ENCODE measurements at places on chromosomes 16 and 17. TPM values are rescaled to one million over a fixed set of nuclear protein-coding genes. Genes with fewer than 3 reads are reported as not detected.

Gene PDE6G
- polyA plus RNA-seq = 0.36 TPM

Gene GCGR
- polyA plus RNA-seq = not detected

Gene TOX3
- polyA plus RNA-seq = not detected

Gene NPIPB13
- polyA plus RNA-seq = 0.92 TPM

Gene CD300LG
- polyA plus RNA-seq = not detected

Gene DNAI2
- polyA plus RNA-seq = not detected

GRCh38 chr16:31072540-31073141 lies 1.4 kb downstream of the ZNF668 start:
- no peak for DNase-seq

- no peak for DNase-seq
Measured at GRCh38 chr16:58110571-58111301, 18.4 kb downstream of the CFAP20 start.

- no peak for DNase-seq
Measured at GRCh38 chr17:75039238-75039637, 7.5 kb downstream of the ATP5PD start.

DNA sequence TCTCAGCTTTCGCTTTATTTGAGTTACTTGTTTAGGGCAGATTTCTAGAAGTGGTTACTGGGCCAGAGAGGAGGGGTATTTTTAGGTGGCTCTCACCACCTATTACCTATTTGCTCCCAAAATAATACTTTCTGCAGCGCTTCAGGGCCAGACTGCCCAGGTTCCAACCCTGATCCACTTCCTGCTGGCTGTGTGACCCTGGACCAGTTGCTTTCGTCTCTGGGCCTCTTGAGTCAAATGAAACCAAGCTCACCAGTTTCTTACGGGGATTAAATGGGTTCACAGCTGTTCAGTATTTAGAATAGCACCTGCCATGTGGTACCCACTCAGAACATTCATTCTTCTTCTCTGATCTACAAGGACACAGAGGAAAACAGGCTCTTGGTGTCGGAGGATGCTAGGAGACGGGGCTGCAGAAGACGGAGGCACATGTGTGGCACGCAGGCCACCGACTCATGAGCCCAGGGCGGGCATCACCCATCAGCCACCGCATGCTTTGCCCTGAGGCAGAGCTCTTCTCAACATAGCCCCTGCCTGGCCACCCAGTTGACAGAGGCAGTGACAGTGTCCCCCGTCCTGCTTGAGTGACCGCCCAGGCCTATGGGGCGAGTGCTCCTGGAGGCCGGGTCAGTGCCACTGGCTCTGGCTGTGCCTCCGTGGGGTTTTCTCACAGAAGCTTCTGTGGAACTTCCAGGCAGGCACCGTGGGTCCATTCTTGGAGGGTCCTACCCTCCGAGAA lies 149.0 kb upstream of the PLCG2 start:
- DNase-seq = no peak

DNA sequence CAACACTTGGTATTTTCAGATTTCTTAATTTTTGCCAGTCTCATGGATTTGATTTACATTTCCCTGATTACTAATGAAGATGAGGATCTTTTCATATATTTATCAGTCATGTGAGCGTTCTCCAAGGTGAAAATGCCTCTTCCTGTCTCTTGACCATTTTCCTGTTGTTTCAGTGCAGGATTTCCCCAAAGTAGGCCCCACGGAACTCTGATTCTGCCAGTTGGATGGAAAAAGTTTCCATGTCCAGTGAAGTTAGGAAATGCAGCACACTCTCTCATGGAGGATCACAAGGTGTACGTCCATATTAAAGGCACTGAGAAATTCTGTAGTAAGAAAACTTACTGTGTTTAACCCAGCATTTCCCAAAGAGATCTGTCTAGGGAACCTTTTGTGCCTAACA lies 16.5 kb upstream of the LIMD2 start:
- no peak for DNase-seq

DNA sequence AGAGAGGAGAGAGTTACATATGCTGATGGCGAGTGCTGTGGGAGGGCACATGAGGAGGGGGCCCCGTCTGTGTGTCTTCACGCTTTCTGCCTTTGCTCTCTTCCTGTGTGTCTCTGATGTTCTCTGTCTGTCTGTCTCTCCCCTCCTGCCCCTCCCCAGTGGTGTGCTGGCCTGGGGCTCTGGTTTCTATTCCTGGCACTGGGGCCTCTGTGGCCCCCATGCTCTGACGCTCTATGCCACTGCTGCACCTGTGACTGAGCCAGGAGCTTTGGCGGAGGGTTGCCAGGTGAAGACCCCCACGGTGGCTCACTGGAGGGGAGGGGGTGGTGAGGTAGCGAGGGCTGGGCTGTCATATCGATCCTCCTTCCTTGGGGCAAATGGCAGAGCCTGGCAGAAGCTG lies 24.6 kb upstream of the BRD7 start:
- DNase-seq = no peak

DNA sequence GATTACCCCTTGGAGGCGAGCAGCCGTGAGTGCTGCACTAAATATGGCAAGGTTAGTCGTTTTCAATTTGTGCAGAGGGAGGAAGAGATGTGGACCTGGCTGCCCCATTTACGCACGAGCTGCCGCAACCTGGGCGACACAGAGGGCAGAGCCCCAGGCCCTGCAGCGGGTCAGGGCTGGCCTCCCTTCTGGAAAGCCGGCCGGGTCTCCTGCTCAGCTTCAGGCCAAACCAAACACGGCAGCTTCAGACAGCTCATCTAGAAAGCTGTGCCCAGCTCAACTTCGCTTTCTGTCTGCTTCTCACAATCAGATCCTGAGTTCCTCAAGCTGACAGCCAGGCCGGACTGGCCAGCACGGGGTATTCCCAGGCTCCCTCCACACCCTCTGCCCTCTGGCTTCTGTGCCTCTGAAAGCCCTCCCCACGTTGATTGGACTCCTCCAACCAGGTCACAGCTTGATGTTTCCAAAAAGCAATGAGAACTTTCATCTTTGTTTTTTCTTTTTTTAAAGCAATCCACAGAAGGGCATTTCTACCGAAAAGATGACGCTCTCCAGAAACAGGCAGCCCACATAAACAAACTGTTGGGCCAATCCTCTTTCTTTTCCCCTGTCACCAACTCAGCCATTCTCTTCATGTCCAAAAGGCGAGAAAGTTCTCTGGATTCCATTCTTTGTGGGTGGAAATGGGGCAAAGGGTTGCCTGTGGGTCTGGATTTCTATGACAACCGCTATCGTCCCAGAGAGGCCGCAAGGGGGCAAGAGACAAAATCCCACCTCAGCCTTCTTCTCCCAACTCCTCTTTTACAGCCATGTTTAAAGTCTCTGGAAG lies 189.0 kb downstream of the ZFHX3 start:
- DNase-seq = no peak

DNA sequence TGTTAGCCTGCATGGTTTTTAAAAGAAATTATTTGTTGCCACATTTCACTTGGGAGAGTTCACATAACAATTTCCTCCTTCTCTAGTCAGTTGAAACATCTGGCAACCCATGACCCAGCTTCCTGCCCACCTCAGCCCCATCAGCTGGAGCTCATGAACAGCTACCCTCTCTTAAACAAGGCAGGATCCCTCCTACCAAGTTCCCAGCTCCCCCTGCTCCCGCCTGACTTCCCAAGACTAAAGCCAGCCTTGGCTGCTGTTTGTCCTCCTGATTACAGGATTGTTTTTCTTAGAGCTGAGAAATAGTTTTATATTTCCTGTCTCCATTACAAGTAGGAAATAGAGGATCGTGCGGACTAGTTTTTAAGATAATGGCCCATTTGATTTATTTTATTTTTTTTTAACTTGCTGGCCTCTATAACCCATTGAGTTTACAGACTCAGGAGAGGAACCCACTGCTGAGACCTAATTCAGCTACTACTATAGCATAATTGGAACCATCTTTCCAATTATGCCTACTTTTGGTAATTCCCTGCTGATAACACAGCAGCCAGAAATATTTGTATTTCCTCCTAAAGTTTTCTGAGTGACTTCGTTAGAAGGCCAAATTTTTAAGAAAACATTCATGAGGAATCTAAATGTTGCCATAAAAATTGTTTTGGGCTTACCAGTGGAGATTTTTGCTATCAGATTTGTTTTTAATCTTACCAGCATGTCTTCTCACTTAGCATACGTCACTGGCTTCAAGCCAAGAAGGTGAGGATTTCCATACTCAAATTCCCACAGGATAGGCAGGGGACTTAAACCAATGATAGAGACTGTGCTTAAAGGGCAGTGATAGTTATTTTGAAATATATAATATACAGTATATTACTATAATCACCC lies 90.0 kb downstream of the ELAC2 start:
- DNase-seq = no peak

DNA sequence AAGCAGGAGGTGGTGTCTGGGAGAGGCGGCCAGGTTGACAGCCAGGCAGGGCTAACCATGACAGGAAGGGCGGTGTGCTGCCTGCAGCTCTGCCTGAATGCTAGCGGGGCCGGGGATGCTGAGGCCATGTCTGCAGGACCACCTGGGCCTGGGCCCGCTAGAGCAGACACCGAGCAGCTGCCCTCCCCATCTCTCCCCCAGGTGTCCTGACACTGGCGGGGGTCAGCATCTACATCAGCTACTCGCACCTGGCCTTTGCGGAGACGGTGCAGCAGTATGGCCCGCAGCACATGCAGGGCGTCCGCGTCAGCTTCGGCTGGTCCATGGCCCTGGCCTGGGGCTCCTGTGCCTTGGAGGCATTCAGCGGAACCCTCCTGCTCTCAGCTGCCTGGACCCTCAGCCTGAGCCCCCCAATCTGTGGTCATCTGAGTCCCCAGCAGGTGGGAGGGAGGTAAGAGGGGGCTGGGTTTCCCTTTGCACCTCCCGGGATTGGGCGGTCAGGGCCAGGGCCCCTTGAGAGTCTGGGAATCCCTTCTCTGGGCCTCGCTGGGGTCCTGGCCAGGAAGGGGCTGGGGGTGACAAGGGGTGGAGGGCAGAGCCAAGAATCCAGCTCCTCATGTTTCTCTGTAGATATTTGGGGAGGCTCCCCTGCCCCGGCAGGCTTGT lies 7.5 kb downstream of the TMEM235 start:
- no peak for DNase-seq

DNA sequence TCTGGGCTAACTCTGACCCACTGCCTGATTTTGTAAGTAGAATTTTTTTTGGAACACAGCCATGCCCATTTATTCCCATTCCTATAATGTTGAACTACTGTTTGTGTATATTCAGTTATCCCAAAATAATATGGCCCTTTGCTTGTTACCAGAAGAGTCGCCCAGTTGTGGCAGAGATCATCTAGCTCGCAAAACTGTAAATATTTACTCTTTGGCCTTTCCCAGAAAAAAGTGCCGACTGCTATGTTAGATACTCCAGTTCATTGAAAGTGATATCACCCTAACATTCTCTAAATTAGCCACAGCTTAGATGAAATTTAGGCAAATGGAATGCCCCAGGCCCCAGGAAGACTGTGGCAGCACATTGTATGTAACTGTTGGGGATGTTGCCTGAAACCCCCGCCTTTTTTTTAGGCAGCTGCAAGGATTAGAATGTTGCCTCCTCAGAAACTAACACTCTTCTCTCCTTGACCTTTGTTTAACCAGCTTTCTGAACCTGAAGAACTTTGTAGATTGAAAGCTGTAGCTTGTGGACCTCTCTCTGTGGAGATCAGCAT lies 19.1 kb downstream of the WWOX start:
- DNase-seq = no peak

Data from BJ (cell line).